GM12891 (cell line): ENCODE measurements at places on chromosomes 11 and 22.

- no peak for DNase-seq
These were observed 90.3 kb downstream of the ZBTB16 start for GRCh38 chr11:114149689-114150407.

GRCh38 chr22:43388420-43388851 lies 23.4 kb upstream of the MPPED1 start:
- peak; percentile 76 for DNase-seq

DNA sequence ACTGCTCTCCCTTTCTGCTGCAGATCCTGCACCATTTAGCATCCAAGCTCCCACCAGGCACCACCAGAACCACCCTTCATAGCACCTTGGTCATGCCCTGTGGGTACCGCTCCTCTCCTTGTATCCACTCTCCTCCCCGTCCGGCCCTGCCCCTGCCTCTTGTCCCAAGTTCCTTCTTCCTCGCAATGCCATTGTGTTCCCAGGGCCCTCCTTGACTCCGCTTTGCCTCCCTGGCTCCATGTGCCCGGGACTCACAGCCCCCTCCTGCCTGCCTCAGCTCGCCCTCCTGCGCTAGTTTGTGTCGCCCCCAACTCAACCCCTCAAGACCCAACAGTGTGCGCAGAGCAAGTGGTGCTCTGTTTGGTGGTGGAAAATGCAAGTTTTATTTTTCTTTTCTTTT lies 10.8 kb downstream of the FADS2 start:
- DNase-seq, result no peak

- no peak for DNase-seq
These were observed 168.5 kb downstream of the NAV2 start for GRCh38 chr11:19881177-19881576.
